Activated naive CD4-positive, alpha-beta T cell treated with anti-CD3 and anti-CD28 coated beads, Interleukin-2, amount 50 U/mL, for 72 hours (primary cell): ENCODE measurements at places on chromosomes 16 and 17. TPM values are rescaled to one million over a fixed set of nuclear protein-coding genes. Genes with fewer than 3 reads are reported as not detected.

GRCh38 chr16:57536306-57537193 lies at the start of gene CCDC102A:
Gene CCDC102A, minus strand, starts transcription at chr16:57536571. Its CDS starts 7,394 bp downstream, at chr16:57529177.
- DNase-seq, result peak; percentile 87

RCVRN gene
- not detected for total RNA-seq

KRT27 gene
- total RNA-seq, result not detected

- DNase-seq, result peak; percentile 88
Measured at GRCh38 chr17:80544655-80545498, at the start of gene RPTOR. Gene RPTOR, plus strand, starts transcription at chr17:80544838. Its CDS starts 792 bp downstream, at chr17:80545630.

DUS2 gene
- 35.5 TPM for total RNA-seq

PRDM7 gene
- total RNA-seq, result not detected

GRCh38 chr17:9329251-9329921 lies 246.2 kb downstream of the STX8 start:
- DNase-seq, result no peak

DNA sequence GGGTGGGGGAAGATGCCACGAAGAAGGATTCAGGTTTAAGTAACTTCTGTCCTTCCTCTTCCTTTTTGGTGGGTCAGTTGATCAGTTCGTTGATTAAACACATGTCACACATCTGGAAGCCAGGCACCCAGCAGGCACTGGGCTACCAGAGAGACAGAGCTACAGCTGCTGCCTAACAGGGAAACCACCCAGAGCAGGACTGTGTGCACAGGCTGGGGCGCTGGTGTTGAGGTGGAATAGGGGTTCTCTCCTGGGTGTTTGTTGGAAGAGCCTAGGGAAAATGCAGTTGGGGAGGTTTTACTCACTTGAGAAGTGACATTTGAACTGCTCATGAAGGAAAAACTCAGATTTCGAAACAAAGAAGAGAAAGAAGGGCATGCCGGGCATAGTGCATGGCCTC lies 152.4 kb downstream of the IRX5 start:
- DNase-seq, result no peak

- DNase-seq, result no peak
Measured at GRCh38 chr17:7262935-7263800, 890 bp upstream of the CLDN7 start.

- no peak for DNase-seq
Measured at GRCh38 chr16:65833171-65833871, 533.2 kb upstream of the CDH5 start.

DNA sequence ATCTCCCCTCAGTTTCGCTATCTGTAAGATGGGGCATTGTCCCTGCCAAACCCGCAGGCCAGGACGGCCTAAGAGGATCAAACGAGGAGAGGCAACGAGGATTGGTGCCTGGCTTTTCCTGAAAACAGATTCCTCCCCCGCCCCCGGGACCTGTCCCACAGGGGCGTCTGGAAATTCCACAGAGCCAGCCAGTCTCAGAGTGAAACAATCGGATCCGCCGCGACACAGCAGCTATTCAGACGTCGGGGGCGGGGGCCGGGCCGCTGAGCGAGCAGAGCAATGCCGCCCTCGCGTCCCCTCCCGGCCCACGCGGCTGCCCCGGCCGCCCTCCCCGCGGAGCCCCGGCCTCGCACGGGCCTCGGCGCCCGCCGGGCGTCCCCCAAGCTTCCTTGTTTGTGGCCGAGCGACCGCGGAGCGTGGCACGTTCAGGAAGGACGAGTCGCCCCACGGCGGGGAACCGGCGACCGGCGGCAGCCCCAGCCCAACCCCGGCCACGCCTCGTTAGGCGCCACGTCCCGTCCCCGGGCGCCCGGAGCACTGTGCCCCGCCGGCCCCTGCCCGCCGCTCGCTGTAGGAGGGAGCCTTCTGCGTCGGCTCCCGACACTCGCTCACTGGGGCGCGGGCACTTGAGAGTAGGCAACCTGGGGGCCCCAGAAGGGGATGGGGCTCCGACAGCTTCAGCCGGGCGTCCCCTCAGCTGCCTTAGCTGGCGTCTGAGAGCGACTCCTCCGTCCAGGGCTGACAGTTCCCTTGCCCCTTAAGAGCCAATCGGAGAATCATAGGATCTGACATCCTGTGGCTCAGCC lies 29.6 kb upstream of the PHOSPHO1 start:
- peak; percentile 52 for DNase-seq

DNA sequence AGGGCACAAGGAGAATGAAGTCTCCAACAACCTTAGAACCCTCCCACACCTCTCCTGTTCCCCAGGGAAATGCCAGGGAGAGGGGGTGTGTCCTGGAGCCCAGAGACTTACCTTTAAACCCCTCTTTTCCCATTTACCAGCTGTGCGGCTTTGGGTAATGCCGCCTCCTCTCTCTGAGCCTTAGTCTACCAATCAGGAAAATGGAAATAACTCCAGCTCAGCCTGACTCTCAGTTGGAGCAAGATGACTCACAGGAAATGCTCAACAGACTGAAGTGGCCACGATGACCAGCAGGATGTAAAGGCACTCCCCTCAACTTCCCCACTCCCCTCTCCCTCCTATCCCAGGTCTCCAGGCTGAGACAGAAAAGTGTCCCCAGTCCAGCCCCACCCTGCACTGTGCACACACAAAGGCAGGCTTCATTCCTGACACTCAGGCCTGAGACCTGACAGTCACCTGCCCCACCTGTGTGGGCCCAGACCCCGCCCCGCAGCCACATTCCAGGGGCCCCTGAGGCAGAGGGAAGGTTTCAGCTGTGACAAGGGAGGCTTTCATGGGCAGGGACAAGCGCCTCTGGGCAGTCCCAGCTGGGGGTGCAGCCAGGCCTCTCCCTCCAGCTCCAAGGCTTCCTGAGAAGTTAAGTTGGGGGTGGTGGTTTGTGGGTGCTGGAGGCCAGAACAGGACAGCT lies 3.0 kb upstream of the KRT15 start:
- no peak for DNase-seq

GRCh38 chr16:50574745-50575136 lies 26.5 kb downstream of the NKD1 start:
- DNase-seq, result no peak

OR1F1 gene
- not detected for total RNA-seq

DNA sequence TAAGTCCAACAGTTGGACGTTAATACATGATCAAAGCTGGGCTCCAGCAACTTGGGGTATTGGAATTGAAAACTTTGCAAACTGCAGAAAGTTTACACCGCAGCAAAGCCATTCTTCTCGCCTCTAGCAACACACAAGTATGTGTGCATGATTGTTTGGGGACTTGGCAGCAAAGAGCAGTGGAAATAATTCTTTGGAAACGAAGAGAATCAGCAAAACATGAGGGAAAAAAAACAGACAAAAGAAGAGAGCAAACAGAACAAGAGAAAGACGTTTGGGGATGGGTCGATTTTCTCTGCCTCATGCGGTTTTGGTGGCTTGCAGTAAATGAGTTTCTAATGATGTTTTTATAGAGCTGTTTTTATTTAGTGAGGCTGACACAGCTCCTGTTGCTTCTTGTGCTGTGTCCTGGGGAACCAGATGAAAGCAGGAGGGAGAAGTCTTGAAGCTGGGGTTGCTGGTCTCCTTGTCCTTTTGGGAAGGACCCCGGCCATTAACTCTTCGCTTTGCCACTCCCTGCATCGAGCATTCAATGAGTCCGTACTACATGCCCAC lies 502.9 kb downstream of the GRIN2A start:
- DNase-seq, result no peak

LITAFD gene
- total RNA-seq, result not detected

DNA sequence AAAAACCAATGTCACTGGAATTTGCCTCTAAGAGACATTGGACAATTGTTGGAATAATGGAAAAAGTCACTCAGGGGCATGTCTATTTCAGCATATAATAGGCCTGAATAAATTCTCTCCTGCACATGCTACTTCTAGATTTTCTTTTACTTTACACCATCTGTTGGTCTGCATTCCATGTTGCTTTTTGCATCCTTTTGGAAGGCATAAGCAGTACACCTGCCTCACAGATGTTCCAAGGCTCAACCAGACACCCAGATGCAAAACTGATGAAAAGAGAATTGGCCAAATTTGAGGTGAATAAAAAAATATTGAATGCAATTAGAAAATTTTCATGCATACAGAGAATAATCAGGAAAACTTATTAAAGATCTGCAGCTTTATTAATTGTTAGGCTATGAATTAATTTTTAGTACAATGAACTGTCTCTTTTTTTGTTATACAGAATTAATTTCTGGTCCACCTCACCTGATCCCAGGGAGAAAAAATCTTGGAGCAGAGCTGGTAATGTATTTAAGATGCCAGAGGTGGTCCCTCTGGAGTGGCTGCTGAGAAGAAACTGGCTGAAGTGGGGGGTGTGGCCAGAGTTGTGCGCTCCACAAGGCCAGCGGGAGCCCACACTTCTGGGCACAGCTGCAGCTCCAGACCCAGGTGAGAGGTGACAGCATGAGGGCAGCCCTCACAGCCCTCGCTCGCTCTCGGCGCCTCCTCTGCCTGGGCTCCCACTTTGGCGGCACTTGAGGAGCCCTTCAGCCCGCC lies 778.6 kb downstream of the CDH11 start:
- DNase-seq, result no peak

- DNase-seq, result no peak
Measured at GRCh38 chr17:49074851-49075540, 57.6 kb upstream of the B4GALNT2 start.

- DNase-seq, result peak; percentile 75
Measured at GRCh38 chr16:89031715-89032659, 55.0 kb upstream of the CBFA2T3 start.

MYH1 gene
- total RNA-seq, result not detected

- DNase-seq, result no peak
Measured at GRCh38 chr16:81740169-81740568, 38.9 kb upstream of the PLCG2 start.

DNA sequence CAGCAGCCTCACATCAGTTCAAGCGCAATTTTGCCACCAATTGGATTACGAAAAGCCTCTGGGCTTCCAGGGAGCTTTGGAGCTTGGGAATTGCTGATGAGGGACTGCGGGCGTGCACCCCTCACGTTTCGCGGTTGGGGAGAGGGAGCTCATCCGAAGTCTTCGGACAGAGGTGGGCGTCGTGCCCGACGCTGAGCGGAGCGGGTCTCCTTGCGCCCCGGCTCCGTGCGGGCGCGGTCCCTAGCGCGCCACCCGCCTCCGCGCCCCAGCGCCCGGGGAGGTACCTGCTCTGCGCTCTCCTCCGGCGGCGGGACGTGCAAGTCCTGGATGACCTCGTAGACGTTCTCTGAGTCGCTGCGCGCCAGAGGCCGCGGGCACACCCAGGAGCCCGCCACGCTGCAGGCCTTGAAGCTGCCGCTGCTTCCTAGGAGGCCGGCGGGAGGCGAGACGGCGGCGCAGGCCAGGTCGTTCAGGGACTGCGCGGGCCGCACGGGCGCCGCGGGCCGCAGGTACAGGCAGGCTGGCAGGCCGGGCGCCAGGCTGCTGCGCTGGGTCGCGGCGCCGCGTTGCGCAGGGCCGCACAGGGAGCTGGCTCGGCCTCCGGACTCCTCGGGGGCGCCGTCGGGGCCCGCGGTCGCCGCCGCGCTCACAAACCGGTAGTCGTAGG lies 3.2 kb downstream of the ARHGAP27 start:
- no peak for DNase-seq

DNA sequence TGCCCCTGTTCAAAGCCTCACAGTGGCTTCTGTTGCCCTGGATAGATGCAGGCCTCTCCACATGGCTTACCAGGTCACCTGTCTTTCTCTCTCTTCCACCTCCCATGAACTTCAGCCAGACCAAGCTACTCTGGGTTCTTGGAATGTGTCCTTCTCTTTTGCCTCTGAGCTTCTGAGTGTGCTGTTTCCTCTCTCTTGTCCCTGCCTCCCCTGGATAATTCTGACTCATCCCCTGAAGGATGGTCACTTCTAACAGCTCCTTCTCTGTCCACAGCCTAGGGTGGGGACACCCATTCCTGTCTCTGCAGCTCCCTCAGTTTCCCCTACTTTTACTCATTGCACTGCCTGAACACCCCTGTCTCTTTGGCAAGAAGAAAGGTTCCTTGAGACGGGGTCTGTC lies 2.9 kb downstream of the GUCY2D start:
- no peak for DNase-seq

DNA sequence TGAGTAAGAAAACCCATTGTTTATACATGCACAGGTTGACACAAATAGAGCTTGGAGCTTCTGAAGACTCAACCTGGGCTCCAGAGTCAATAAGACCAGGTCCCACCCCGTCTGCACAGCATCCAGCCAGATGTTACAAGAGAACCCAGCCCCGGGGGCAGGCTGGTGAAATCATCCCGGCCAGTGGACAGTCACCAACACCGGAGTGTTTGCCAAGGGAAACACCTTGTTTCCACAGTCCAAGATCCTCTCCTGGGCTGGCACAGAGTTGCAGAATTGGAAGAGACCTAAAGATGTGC lies 90.3 kb downstream of the RAB11FIP4 start:
- DNase-seq, result no peak

DNA sequence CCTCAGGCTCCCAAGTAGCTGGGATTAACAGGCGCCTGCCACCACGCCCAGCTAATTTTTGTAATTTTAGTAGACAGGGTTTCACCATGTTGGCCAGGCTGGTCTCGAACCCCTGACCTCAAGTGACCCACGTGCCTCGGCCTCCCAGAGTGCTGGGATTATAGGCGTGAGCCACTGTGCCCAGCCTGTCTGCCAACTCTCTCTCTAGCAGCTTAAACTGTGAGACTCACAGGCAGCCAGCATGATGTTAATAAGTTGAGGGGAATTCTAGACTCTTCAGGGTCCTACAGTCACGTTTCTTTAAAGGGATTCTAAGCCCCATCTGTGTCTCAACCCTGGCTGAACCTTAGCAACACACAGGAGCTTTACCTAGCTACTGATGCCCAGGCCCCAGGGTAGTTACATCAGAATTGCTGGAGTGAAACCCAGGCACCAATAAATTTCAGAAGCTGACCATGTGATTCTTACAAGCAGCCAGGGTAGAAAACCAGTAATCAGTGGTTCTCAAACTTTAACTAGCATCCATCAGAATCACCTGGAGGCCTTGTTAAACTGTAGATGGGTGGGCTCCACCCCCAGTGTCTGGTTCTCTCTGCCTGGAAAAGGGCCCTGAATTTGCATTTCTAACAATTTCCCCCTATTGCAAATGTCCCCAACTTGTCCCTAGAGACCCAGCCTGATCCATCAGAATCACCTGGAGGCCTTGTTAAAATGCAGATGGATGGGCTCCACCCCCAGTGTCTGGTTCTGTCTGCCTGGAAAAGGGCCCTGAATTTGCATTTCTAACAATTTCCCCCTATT lies 30.7 kb downstream of the GPRC5B start:
- no peak for DNase-seq

NAGS gene
- total RNA-seq, result 3.0 TPM

SCGB1C2 gene
- not detected for total RNA-seq

DNA sequence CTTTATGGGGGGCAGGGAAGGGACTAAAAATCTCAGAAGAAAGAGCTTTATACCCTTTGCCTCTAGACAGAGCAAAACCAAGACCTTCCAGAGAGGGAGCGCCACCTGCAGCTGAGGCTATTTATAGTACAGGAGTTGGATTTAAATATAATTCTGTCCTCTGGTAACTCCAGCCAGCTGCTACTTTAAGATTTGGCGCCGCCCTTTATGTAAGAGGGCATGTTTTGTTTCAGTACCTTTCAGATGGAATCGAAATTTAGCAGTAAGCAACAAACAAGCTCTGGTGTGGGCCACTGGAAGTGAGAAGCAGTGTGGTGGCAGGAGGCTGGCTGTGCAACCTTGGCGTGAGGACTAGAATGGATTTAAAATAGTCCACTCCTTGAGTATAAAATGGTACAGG lies 5.2 kb upstream of the GUCY2D start:
- peak; percentile 30 for DNase-seq
